ENCODE measurements at places on chromosomes 6 and 20. TPM values are rescaled to one million over a fixed set of nuclear protein-coding genes. Genes with fewer than 3 reads are reported as not detected.

- DNase-seq: no peak
Measured at GRCh38 chr6:116842459-116842858, 13.6 kb upstream of the GPRC6A start.

The CST1 gene
- not detected for total RNA-seq

The OPN5 gene
- not detected for total RNA-seq

DNA sequence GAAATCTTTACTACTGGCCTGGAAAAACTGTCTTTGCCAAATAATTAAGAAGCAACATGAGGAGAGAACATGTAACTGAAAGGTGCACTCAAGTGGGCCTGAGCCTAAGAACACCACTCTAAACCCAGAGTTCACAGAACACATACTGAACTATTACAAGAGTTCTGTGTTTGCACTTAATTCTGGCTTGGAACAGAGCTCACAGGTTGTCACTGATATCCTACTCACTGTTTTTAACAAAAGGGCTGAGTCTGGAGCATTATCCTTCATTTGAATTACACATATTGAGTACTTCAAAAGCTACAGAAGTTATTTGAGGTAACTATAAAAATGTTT lies 164.7 kb downstream of the OGFRL1 start:
- no peak for DNase-seq

DNA sequence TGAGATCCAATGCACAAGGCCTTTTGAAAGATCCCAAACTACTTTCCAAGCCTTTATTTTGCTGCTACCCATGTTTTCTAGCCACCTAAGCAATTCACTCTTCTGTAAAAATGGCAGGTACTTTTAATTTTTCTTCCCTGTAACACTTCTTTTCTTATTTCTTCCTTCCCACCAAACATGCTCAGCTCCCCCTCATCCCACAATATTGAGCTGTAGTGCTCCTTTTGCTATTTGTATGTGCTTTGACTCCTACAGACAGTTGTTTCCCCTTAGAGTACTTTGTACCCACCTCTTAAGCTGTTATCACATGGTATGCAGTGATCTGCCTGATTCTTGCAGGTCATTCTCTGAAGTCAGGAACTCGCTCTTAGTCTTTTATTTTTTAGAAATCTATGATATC lies 49.3 kb downstream of the QKI start:
- no peak for DNase-seq

The MYL9 gene
- total RNA-seq: 9.8 TPM

GRCh38 chr20:44204156-44204831 lies 6.3 kb downstream of the OSER1 start:
- DNase-seq: peak; percentile 95

- no peak for DNase-seq
Measured at GRCh38 chr20:44523746-44524145, 1.9 kb upstream of the SERINC3 start.

Data from A172 (cell line).